ENCODE measurements at places on chromosomes 2 and 18.

- DNase-seq = no peak
Measured at GRCh38 chr2:135638825-135639224, 102.8 kb upstream of the UBXN4 start.

GRCh38 chr2:45992021-45992740 lies 305.0 kb upstream of the EPAS1 start:
- peak; percentile 85 for DNase-seq

- DNase-seq = no peak
Measured at GRCh38 chr2:17615728-17616351, 75.3 kb downstream of the VSNL1 start.

DNA sequence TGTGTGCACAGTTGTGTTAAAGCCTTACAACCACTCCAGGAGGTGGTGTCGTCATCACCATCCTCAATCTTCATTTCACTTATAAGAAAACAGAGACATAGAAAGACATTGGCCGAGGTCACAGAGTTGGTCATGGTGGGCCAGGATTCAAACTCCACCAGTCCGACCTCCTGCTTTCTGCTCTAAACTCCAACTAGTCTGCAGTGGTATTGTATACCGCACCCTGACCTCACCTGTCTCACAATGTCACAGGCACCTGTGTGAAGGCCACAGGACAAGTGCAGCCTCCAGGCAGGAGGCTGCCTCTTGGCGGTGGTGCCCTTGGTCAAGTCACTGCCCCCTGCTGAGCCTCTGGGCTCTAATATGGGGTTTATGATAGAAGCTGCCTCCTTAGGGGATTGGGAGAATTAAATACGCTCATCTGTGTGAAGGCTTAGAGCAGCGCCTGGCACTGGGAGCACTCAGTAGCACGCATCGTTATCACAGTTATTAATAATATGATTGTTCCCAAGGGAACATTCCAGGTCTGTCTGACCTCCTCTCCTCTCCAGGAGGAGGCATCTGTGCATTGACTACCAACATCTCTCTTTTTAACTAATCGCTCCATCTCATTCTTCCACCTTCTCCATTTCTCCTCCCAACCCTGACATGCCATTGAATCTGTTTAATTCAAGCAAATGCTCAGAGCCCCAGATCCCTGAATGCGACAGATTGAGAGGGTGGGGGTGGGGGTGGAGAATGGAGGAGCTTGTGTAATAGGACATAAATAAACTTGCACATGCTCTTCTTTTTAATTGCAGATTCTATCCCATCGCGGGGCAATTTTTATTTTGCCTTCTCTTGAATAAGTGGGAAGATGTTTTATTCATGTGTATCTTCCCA lies 112.7 kb downstream of the MCFD2 start:
- no peak for DNase-seq

- no peak for DNase-seq
Measured at GRCh38 chr2:80073134-80073561, 231.4 kb downstream of the LRRTM1 start.

GRCh38 chr2:196823750-196824522 lies 14.8 kb upstream of the C2orf66 start:
- DNase-seq = no peak

DNA sequence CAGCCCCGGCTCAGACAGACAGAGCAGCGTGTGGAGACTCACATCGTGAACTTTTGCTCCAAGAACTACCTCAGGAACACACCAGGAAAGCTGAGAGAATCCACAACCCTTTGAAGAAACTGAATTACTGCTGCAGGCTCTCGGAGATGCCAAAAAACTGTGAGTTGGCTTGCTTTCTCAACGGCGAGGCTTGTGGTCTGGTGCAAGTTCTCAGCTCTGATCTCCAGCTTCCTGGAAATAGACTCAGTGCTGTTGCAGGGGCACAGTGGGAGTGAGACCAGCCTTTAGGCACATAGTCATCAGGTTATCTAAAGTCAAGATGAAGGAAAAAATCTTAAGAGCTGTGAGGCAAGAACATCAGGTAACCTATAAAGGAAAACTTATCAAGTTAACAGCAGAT lies 273.7 kb upstream of the LRATD1 start:
- peak; percentile 60 for DNase-seq

- DNase-seq = no peak
Measured at GRCh38 chr2:101762451-101763171, 65.1 kb downstream of the MAP4K4 start.

DNA sequence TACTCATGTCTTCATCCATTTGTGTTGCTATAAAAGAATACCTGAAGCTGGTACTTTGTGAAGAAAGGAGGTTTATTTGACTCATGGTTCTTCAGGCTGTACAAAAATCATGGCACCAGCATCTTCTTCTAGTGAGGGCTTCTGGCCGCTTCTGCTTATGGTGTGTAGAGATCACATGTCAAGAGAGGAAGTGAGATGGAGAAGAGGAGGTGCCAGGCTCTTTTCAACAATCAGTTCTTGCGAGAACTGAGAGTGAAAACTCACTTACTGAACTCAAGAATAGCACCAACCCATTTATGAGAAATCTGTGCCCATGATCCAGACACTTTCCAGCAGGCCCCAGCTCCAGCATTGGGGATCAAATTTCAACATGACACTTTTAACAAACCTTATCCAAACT lies 30.0 kb upstream of the BARD1 start:
- DNase-seq = no peak

DNA sequence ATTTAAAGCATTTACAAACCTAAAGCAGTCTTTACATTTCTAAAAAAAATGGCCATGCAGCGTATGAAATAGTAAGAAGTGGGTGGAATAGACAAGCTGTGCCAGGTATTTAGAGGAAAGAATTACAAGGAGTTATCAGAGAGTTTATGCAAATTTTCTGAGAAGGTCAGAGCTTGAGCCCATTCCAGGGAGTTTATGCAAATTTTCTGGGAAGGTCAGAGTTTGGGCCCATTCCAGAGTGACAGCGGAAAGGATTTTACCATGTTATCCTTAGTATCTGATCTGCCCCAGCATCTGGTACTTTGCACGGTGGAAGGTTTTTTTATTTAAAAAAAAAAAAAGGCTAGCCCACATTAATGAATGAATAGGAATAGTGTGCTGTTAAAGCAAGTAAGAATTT lies 1.4 kb upstream of the DOK6 start:
- DNase-seq = no peak

DNA sequence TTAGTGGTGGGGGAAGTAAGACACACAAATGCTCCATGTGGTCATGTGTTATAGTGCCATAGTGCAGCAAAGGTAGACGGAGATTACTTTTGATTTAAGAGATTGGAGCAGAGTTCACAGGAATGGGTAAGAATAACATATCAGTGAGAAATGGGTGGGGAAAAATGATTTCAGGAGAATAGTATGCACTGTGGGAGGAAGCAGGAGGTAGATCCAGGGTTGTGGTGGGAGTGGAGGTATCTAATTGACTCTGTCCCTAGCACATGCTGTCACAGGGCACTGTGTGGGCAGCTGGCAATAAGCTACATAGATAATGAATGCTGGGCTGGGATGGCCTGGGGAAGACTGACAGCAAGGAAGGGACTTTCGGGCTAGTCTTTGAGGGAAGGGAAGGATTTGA lies 65.3 kb downstream of the STAT1 start:
- no peak for DNase-seq

DNA sequence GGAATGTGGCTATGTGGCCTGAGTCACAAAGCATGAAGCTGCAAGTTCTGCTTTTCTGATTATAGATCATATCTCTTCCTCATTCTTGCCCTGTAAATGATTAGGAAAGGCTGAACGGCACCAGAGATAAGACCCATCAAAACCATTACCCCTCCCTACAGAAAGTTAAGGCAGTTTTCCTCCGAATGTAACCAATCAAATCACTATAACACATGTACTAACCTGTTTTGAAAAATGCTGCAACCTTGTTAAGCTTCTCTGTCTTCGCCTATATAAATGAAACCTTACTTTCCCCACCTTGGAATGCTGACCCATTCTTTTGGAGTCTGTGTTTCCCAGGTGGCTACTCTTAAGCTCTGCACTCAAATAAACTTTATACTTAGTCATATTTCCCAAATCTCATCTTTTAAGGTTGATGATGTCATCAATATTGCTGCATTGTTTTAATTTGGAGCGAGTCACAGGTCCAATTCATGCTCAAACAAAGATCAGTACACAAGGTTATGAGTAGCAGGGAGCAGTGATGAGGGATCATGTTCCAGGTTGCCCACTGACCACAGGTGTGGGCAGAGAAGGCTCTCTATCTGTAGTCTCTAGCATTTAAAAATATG lies 662.3 kb downstream of the IRS1 start:
- DNase-seq = no peak

- no peak for DNase-seq
Measured at GRCh38 chr2:143617803-143618415, 488.7 kb downstream of the ARHGAP15 start.

DNA sequence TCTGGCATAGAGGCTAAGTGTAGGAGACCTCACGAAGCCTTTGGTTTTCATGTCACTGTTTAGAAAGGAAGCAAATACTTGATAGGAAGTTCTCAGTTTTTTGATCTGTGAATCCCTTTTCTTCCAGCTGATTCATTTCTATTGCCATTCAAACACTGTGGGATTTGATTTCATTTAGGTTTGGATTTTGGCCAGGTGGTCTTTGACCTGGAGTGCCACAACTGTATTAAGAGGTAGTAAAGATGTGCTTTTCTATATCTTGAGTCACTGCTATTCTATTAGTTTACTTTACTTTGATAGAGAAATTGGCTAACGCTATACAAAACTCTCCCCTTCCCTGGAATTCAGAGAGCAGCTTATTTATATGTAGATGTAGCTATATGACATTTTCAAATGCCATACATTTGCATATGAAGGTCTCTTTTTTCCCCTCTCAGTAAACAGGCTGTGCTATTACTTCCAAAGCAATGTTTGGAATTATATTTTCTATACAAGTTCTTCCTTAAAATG lies 132.4 kb upstream of the CAVIN2 start:
- no peak for DNase-seq

DNA sequence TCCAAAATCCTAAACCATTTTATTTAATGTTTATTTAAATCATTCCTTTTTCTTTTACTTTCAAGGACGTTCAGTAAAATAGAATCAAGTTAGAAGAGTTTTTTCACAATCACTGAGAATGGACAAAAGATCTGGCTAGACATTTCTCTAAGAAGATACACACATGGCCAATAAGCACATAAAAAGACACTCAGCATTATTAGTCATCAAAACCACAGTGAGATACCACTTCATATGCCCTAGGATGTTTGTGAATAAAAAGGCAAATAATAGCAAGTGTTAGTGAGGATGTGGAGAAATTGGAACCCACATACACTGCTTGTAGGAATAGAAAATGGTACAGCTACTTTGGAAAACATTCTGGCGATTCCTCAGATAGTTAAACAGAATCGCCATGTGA lies 76.1 kb downstream of the RHBDD1 start:
- no peak for DNase-seq

DNA sequence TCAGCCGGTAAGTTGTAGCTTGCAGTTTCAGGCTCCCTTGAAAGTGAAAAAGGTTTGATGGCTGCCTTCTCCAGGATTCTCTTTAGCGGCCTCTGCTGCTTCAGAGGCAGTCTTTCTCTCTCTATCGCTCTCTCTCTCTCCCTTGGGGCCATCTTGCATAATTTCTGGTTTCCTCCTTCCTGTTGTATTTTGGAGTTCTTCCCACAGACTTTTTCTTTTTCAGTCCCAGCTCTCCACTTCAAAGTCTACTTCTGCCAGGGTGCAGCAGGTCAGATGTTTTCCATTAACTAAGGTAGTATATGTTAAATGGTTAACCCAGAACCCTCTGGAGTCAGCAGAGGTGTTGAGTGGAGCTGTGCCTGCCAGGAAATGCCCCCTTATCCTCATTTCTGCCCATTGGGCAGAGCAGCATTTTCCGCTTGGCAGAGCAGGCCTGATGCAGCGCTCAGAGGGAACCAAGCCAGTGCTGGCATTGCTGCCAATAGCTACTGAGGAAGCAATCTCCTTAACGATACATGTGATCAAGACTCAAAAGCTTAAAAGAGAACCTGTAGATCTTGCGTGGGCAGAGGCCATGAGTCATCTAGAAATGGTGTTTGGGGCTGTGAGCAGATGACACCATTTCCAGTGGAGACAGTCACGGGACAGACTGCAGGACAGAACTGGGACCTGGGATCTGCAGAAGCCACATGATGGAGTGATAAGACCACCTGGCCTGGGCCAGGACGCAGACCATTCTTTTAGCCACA lies 20.8 kb downstream of the DBI start:
- DNase-seq = no peak

DNA sequence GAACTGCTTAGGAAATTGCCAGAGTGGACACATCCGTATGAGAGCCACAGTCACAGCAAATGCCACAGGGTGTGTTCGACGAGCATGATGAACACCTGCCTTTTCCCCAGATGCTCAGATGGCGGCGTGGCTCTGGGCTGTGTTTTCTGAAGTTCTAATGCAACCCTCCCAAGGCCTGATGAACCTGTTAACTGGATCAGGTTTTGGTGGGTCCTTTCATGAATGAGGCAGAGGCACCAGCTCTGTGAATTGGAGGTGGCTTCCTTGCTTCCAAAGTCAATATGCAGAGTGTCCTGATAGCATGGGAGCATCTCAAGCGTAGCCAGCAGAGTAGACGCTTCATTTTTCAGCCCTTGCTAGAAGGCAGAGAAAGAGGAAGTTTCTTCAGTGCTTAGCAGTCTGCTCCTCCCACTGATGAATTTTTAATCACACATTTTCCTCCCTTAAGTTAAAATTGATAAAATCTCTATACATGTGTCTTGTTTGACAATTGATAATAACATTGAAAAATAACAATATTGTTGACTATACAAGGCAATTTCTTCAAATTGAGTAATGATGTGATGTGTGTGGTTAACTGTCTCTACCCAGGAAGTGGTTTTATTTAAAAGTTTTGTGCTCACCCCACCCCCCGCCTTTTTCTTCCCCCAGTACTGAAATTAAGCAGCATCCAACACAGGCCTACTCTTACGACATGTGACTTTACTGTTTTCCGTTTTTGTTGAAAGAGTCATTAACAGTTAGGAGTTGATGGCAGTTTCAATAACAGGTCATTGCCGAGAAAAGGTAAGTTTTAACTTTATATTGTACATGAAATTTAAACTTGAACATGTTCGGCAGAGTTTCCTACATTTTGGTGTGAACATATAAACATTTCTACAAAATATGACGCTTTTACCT lies at the start of gene ARHGAP15:
ARHGAP15 (plus strand) TSS at position 739 of the 900 bp plus-strand sequence.
- DNase-seq = no peak

DNA sequence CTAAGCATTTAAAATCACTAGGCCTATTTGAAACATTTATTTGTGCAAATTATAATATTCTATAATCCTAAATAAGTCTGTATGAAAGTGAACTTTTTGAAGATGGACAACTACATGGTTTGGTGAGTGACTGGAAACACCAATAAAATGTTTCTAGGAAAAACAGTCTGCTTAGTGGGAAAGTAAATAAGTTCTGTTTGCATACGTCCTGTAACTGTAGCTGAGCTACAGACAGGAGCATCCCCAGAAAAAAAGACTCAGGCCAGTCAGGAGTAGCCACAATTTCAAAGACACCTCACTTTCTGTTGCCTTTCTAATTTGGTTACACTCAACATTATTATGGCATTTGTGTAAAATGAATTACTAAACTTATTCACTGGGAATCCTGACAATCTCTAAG lies 28.4 kb upstream of the KCNJ3 start:
- no peak for DNase-seq

DNA sequence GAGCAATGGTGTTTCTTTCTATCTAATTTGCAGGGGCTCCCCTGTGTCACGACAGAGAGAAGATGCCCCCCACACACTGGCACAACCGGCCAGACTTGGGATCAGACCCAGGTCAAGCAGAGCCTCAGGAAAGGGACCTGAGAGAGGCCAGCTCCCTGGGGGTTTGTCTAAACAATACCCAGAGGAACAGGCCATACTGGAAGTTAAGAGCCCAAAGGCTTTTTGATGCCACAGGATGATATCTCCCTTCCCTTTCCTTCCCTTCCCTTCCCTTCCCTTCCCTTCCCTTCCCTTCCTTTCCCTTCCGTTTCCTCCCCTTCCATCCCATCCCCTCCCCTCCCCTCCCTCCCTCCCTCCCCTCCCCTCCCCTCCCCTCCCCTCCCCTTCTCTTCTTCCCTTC lies 139.2 kb downstream of the ARL4C start:
- no peak for DNase-seq
